ENCODE measurements at places on chromosomes 3 and 15.

- DNase-seq = no peak
Observed at GRCh38 chr15:71889947-71890346, 79.6 kb downstream of the NR2E3 start.

GRCh38 chr15:30030345-30030744 lies 52.4 kb upstream of the GOLGA8J start:
- no peak for DNase-seq

DNA sequence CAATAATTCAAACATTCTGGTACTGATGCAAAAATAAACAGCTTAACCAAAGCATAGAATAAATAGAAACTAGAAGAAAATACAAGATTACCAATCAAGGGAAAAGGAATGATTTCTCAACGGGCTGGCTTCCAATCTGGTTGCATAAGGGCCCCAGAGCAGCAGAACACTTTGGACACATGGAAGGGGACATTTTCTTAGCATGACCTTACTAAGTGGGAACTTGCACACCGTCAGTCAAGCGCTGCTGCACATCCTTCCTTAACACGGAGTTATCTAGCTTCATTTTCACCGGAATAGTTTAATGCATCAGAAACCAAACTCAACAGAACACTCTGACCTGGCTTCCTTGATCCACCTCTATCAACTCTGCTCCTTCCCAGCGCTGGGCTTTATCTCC lies 388.5 kb downstream of the VPS13C start:
- DNase-seq = no peak

DNA sequence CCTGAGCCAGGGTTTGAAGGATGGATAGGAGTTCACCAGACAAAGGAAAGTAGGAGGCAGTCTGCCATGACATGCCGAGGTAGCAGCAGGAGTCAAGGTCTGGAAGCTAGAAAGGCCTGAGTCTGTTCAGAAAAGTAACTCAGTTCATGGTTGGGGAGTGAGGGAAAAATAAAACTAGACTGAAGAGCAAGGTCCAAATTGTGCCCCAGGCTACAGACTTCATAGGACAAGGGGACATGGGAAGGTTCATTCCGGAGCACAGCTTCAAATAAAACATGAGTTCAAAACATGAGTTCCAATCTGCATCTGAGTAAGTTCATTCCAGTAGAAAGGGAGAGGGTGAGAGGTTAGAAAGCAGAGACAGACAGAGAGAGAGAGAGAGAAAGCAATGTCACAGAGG lies 39.7 kb downstream of the BFSP2 start:
- DNase-seq = no peak
